Brain microvascular endothelial cell (primary cell): ENCODE measurements at places on chromosomes 2 and 18.
A peak's percentile ranks its signal among the peaks of the same experiment; 100 is the strongest.

DNA sequence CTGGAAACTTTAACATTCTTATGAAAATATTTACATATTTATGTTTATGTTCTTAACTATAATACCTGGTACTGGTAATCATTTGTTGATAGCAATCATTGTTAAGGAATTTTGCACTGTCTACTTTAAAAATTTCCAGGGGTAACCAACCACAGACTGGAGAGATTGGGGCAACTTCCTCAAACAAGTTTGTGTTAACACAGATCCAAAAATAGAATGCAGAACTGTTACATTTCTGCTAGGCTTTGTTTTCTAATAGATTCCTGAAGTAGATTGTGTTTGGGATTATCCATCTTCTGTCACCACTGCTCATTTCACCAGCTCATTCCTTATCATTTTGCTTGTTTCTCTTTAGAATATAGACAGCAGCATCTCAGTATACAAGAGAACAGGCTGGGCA lies 23.7 kb downstream of the RNF125 start:
- no peak for DNase-seq

DNA sequence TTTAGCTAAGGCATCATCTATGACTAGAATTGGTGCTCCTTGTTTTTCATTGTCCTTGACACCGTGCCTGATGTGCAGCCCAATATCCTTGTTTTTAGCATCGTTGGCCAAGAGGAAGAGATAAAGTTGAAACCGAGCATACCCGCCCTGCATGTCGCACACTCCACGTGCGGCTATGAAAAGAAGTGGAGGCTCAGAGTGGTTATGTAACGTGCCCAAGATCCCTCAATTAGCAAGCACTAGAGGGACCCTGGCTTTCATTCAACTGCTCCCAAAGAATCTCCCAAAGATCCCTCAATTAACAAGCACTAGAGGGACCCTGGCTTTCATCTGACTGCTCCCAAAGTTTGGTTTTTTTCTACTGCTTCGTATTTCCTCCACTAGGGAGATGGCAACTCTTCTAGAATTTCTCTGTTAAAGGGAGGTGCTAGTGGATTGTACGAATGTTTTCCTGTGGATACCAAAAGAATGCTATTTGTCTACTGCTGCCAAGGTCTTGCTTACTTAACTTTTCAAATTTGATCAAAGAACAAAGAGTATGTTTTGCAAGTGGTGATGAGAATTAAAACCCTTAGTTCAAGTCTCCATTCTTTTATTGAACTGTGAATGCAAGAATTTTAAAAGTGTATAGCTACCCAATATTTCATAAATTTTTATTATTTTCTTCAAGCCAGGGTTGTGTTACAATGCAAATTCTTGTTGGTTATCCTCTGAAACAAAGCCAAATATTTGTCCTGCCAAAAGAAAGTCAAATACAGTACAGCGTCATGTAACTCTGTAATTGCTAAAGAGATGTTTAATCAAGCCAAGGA lies 92.1 kb downstream of the AOX1 start:
- peak; percentile 12 for DNase-seq

DNA sequence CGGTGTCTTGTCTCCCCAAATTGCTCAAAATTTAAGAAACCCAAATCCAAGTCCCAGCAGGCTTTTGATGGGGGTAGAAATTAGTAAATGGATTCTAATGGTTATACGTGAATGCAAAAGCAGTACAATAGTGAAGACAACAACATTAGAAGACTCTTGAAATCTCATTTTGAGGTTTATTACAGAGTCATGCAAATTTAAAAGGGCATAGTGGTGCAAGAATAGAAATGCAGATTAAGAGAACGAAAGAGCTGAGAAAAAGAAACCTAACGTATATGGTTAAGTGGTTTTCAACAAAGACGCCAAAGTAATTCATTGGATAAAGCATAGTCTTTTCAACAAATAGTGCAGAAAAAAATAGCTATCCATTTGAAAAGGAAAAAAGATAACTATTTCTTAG lies 33.2 kb upstream of the CXXC1 start:
- DNase-seq: no peak

- no peak for DNase-seq
Measured at GRCh38 chr2:157868993-157869392, 7.1 kb downstream of the ACVR1 start.

DNA sequence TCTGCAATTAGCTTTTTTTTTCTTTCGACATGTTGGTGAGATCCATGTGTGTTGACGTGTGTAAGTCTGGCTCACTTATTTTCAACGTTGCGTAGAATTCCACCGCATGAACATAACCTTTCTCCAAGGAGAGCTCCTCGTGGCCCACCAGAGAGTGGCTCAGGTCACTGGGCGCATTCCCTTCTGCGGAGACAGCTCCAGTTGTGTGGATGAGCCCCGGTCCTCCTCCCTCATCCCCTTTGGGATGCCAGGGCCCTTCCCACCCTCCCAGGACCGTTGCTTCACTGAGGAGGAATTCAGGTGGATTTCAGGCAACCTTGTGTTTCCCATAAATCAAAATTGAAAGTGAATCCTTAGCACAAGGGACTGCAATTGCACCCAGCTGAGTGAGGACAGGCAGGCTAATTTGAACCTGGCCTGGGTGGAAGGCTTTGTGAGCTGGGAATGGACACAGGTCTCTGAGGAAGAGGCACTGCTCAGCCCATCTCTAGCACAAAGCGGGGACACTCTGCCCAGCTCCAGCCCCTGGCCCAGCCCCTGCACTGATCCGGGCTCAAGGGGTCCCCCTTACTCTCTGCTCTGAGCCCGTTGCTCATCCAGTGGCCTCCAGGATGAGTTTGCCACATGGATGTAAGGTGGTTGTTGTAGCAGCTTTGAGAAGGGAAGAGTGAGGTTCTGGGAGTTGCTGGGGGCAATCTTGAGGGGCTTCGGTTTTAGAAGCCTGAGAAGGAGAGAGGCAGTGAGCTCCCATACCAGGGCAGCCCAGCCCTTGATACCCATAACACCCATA lies 57.8 kb upstream of the HAAO start:
- no peak for DNase-seq

- no peak for DNase-seq
Measured at GRCh38 chr2:54897420-54898310, 152.6 kb downstream of the RTN4 start.

DNA sequence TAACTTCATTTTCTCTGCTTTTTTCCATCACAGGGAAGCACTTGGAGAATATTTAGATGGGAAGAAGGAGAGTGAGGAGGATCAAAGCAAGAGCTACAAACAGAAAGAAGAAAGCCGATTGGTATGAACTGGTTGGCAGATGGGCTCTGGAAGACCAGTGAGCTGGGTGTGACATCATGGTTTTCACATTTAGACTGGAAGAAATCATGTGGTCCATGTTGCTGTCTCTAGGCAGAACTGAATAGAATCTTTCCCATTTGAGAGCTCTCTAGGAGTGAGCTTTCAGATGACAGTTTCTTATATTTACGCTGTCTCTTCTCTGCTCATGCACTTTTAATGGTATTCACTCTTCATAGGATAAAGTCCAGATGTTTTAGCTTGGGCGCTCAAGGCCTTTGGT lies 12.6 kb downstream of the DRC1 start:
- DNase-seq: no peak

GRCh38 chr2:67082813-67083212 lies 314.3 kb upstream of the ETAA1 start:
- DNase-seq: no peak

DNA sequence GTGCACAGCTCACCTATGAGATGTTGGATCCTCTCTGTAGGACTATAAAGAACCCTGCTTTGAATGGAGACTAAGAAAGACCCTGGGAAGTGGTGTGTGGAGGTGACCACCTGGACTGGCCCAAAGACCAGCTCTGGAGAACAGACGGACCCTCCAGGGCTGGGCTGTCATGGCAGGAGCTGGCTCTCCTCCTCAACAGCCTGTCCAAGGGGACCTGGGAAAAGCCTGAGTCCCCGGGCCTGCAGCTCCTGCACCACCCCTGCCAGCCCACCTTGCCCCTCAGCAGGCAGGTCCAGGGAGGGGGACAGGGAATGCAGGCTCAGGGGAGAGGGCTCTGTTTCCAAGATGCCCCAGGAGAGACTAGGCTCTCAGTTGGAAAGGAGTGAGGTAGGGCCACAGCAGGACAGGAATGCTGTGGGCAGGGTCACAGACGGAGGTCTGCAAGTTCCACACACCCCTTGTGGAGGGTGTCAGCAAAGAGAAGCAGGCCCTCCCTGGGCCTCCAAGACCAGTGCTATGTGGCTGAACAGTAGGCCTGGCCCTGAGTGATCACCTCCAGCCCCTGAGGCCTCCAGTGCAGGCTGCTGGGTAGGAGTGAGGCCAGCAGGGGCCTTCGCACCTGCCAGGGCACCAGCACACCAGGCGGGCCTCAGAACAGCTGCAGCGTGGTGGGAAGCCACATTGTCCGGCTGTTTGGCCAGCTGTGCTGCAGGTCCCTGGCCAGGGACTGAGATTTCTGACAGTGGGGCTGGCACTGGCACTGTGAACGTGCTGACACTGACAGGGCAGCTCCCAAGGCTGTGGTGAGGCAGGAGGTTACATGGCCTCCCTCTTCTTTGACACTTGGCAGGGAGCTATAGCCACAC lies 86.4 kb upstream of the OTOS start:
- DNase-seq: no peak

DNA sequence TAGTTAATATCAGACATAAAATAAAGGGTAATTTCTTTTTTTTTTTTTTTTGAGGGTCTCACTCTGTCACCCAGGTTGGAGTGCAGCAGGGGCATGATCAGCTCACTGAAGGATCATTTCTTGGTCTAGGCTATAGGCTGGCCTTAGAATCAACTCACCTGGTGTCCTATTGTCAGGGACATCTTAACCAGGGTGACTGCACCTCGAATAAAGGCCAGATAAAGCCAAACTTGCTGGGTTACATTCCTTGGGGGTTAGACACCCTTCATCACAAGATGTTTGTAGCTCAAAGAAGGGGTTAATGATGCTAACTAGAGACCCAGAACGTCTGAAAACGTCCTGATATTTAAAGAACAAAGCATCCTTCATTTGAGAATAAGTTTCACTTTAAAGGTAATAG lies 17.9 kb downstream of the SPATA3 start:
- no peak for DNase-seq

GRCh38 chr2:69118609-69119008 lies 105.6 kb downstream of the ANTXR1 start:
- DNase-seq: peak; percentile 32

DNA sequence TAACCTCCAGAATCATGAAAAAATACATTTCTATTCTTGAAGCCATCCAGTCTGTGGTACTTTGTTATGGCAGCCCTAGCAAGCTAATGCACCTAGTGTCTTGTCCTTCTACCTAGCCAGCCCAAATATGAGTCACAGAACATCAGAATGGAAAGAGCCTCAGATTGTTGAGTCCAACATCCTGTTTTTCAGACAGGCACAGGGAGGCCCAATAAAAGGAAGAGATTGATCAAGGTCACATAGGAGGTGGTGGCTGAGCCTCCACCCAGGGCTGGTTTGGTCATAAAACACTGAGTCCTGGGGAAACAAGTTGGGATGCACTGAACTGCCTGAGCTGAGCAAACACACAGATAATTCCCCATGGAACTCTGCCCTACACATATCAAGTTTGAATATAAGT lies 195.5 kb downstream of the TTC32 start:
- no peak for DNase-seq

GRCh38 chr2:11705063-11705462 lies 35.1 kb upstream of the NTSR2 start:
- DNase-seq: no peak

DNA sequence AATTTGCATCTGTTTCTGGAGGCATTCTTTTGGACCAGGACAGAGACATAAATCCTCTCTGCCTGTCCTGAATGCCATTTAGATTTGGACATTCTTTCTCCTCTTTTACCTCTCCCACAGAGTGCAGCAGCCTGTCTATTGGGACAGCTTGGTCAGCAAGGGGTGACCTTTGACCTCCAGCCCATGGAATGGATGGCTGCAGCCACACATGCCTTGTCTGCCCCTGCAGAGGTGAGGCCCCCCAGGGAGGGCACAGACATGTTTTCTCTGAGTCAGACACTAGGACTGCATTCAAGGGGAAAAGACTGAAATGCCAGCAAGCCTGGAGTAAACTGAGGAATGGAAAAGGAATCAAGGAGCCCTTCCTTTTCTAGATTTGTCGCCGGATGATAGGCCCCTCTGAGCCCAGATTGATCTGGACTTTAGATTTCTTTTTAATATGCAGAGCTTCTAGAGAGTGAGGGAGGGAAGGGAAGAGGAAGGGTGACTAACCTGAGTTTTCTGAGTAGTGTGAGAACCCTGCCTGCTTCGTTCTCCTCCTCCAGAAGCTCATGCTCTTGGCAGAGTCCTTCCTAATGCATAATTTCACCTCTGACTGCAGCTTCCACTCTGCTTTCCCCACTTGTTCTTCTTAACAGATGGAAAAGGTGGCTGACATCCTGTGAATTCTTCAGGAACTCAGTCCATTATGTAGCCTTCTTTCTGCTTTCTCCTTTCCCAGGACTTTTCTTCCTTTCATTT lies 16.1 kb upstream of the TTLL4 start:
- peak; percentile 30 for DNase-seq

DNA sequence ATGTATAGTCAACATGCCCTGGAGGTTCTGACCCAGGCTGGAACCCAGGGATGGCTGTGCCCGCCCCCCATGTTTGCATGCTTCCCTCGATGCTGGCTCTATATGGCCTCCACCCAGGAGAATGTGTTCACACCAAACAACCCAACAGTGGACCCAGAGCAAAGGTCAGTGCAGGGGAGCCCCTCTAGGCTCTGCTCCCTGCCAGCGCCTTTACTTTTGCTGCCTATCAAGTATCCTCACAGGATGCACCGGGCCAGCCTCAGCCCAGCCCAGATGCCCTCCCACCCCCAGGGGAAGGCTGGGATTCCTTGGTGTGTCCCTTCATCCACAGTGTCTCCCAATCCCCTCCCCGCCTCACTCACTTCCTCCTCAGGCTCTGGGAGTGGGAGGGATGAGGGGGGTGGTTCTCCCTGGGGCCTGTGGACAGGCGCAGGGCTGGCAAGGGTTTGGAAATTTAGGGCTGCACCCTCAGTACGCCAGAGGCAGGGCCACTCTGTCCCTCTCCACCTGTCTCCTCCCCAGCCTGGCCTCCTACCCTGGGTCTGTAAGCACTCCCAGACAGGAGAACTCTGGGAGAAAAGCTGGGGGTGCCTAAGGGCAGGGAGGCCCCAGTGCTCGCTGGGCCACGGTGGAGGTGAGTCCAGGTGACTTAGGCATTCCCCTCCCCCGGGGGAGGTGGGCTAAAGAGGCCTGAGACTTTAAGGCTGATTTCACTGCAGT lies 2.3 kb downstream of the ATP6V1B1 start:
- no peak for DNase-seq
